ENCODE measurements at places on chromosomes 7 and 10.

- no peak for DNase-seq
These were observed 751.4 kb upstream of the GALNT17 start for GRCh38 chr7:70380421-70381015.

DNA sequence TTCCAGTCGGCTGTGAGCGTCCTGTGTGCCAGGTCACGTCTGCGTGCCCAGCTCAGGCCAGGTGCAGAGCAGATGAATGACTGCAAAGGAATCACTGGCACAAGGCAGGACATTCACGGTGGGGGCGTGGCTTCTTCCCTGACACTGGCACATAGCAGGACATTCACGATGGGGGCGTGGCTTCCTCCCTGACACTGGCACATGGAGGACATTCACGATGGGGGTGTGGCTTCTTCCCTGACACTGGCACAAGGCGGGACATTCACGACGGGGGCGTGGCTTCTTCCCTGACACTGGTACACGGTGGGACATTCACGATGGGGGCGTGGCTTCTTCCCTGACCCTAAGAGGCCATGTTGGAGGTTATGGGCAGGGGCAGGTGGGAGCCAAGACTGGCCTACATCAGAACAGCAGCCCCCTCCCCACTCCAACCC, 64.3 kb downstream of the MYL10 start:
- no peak for DNase-seq

- DNase-seq = no peak
These were observed 37.4 kb upstream of the PRKCQ start for GRCh38 chr10:6617309-6618076.

DNA sequence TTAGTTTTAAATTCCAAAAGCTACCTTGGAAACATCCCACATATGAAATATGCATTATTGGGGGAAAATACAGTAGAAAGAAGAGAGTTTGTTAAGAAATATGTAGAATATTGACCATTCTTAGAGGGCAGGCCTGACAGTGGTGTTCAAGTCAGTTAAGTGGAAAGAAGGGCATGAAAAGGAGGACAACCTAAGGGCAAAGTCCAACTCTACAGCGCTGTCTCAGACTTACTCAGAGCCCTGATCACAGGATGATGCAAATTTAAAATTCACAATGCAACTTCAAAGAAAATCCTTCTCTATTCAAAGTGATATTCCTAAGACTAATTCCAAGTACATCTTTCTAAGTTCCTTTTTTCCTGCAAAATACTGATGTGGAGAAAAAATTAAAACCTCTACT, 139.1 kb upstream of the LRRTM3 start:
- no peak for DNase-seq

DNA sequence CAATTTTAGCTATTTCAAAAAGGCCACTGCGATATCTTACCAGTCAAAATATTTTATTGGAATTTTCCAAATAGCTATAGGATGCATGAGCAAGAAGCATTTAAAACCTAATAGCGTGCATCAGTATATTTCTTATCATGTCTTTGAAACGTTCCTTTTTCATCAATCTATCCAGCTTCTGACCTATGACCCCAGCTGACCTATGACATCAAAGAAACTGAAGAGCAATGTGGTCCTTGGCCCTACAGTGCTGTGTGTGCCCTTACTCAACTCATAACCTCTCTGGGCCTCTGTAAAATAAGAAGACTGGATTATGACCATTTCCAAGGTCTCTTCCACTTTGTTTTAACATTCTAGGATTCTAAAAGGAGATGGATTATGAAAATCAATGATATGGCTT, 118.2 kb downstream of the ZNF22 start:
- DNase-seq = no peak

DNA sequence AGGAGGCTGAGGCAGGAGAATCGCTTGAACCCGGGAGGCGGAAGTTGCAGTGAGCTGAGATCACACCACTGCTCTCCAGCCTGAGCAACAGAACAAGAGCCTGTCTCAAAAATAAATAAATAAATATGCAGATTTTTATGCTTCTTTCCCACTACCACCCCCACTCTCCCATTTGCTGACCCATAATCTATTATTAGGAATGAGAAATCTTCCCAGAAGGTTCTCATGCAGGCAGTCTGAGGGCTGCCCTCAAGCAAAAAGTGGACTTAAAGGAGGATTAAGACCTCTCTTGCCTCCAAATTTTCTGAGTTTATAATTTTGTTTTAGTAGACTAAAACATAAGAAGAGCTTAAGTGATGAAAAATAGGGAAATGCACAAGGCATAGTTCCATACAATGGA, 85.2 kb upstream of the TOMM7 start:
- DNase-seq = no peak

- no peak for DNase-seq
These were observed 96.9 kb upstream of the FGFR2 start for GRCh38 chr10:121694966-121695643.

GRCh38 chr10:125035136-125035535, 93.2 kb downstream of the ZRANB1 start:
- DNase-seq = peak; percentile 89

- DNase-seq = no peak
These were observed 234.4 kb downstream of the TEX36 start for GRCh38 chr10:125448596-125448995.

DNA sequence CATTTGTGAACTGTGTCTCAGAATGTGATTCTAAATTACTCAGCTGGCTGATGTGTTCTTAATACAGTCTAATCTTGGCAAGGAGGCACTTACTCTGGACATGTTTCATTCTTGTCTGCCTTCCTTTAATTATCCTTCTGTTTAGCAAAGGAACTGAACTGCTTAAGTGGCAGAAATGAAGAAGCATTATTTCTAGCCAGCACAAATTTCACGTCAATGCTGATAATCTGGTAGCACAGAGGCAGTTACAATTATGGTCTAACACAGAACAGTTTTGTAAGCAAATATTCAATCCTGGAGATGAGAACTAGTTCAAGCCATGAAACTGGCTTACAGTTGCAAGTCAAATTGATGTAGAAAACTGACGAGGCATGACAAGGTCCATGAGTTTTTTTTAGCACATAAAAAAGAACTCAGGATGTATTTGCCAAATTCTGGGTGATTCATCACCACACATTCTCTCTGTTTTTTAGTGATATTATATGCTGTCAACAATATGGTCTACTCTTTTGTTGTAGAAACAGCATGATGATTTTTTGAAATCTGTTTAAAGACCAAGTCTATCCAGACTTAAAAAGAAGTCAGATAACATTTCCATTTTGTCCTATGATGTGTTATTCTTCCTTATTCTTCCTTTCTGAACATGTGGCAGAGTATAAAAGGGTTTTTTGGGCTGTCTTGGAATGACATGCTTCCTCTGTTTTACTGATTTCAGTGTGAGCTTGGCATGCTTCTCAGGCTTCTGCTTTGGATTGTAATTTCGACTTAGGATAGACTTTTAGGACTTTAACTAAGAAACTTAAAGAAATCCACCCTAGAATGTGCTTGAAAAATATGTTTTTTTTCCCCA, 154.8 kb downstream of the DNAJB9 start:
- no peak for DNase-seq

DNA sequence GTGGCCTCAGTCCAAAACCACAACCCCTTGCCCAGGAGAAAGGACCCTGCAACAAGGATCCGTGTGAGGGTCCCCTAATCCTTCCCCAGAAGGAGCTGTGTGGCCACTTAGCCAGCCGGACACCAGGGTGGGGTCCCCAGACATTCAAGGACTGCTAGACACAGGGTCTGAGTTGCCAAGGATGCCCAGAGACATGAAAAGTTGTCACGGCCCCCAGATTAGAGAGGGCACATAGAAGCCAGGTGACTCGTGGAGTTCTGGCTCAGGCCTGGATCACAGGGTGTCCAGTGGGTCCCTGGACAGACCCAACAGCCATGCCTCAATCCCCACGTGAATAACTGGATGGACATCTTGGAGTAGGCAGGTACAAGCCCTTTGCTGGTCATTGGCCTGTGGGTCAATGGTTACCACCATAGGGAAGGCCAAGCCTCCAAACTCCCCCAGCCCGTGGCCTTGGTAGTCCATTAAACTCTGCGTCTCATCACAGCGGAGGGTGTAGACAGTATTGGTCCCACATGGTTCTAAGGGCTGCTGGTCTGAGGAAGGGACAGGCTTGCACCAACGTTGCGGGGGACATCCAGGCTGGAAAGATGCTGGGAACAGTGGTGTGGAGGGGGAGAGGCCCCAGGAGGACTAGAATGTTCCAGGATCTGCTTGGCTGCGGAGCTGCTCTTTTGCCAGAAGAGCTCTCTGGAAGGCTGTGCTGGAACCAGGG, 205.9 kb upstream of the PPP2R2D start:
- DNase-seq = no peak

- DNase-seq = no peak
These were observed 226.9 kb downstream of the TNS3 start for GRCh38 chr7:47354831-47355541.

DNA sequence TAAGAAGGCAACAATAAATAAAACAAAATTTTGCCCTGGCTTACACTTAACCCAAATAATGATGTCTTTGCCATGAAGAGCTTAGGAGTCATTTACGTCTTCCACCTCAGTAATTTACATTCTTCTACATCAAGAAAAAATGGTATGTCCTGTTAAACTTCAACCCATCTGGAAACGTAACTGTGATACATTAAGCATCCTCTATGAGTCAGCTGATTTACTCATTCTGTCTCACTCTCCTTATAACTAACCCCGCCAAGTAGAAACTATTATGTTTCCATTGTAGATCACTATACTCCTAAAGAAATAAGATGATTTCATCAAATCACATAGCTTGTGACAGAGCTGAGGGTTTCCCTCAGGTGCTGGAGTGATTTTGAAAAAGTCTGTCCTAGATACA, 330.7 kb downstream of the CDC14C start:
- no peak for DNase-seq

DNA sequence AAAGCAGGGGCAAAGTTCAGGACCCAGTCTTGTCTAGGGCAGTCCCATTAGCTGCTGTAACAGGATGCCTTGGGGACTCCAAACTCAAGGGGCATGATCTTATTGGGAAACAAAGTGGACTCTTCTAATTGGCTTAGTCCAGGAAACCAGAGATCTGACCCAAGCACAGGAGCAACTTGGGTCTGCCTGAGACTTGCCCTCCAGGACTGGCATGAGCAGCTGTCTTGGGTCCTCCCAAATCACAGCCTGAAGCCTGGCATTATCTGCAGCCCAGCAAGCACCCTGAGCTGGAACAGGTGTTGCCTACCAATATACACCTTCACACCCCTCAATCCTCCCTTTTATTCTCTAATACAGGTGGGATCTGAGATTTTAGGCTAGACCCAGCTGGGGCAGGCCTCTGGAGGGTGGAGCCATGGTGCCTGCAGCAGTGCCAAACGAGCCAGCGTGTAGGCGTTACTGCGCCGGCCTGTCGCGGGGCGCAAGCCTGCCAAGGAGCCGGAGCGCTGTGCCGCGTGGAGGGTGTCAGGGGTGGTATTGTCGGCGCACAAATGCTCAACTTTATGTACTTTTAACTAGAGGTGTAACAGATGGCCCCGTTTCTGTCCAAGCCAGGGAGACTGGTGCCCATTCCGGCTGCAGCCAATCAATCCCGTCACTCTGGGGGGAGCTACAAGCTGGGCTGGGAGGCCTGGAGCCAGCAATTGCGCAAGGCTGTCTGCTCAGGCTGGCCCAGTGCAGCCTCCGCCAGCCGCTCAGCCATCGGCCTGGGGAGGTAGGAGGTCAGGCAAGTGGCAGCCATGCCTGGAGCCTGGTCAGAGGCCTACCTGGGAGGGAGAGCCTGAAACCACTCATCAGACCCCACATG, 12.8 kb upstream of the LBX1 start:
- no peak for DNase-seq

GRCh38 chr7:29281782-29282541, 87.4 kb downstream of the CHN2 start:
- no peak for DNase-seq

GRCh38 chr7:10934292-10934691, 39.4 kb upstream of the PHF14 start:
- DNase-seq = peak; percentile 60

- no peak for DNase-seq
These were observed 34.8 kb upstream of the LAMB1 start for GRCh38 chr7:108037741-108038140.

DNA sequence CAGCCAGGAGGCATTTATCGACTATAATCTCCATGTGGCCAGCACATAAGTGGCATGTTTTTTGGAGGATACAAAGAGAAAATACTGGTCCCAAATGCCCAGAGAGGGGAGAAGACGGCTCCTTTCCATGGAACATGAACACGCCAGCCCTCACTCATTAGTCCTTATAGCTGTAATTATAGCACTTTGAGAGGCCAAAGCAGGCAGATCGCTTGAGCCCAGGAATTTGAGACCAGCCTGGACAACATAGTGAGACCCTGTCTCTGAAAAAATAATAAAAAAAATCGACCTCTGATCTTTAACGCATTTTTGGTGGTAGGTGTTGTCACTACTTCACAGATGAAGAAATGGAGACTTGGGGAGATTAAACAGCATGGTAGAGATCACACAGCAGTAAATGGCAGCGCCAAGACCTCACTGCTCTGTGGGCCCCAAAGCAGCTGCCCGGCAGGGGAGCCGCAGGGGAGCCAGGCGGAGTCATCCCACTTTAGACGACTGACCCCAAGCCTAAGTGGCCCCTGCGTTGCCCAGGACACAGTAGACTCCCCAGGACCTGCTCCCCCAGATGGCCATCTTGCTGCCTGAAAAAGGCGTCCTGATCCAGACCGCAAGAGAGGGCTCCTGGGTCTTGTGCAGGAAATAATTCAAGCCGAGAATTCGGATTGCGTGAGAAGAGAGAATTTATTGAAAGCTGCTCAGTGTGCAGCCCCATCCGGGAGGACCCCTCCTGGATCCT, 21.2 kb upstream of the PRKAG2 start:
- no peak for DNase-seq

GRCh38 chr7:115763347-115763746, 267.2 kb downstream of the TFEC start:
- no peak for DNase-seq

- no peak for DNase-seq
These were observed 1133.4 kb downstream of the XPNPEP1 start for GRCh38 chr10:108789919-108790318.

- DNase-seq = no peak
These were observed 103.9 kb downstream of the TNS3 start for GRCh38 chr7:47478017-47478344.

GRCh38 chr7:115070311-115070710, 148.4 kb downstream of the MDFIC start:
- DNase-seq = no peak

DNA sequence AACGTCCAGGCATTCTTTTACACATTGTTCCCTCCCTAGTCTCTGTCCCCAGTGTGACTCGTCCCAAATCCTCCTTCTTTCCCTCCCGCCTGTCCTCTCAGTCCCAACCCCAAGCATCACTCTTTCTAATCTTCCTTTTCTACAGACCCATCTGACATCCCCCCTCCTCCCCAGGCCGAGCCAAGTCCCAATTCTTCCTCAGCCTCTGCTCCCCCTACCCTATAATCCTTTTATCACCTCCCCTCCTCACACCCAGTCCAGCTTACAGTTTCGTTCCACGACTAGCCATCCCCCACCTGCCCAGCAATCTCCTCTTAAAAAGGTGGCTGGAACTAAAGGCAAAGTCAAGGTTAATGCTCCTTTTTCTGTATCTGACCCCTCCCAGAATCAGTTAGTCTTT, 95.1 kb downstream of the MACC1 start:
- no peak for DNase-seq

Measured in fibroblast of skin of left quadriceps (primary cell).